ENCODE measurements at places on chromosomes 11 and 22. TPM values are rescaled to one million over a fixed set of nuclear protein-coding genes. Genes with fewer than 3 reads are reported as not detected.
A peak's percentile ranks its signal among the peaks of the same experiment; 100 is the strongest.

DNA sequence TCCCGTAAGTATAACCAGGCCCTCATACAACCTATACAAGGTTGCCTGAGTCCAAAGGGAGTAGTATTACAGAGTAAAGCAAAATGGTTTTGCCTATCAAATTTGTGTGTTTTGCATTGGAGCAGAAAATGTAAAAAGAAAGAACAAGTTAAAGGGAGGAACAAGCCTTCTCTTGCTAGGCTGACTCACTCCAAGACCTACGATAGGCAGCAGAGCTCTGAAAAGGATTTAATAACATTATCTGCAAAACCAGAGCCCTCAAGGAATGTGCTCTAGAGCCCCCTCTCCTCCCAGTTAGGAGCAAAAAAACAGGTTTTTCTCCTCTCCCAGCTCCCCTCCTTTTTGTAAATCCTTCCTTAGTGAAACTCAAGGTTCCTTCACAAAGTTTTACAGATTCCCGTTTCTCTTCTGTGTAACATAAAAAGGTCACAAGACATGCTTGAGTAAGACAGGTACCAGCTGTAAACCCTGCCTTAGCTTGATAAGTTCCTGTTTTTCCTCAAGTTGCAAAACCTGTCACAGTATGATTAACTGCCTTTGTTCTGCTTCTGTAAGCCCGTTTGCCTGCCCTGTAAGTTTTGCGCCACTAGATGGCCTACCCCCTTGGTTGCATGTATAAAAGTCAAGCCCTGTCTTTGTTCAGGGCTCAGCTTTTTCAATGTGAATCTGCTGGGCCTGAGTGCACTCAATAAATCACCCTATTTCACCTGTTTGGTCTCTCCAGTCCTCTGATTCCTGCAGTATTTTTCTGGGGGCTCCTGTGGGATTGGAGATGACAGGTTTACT is 498.2 kb downstream of the KCNA4 start:
- no peaks in the 10 kb centered on the region for H3K27me3 ChIP-seq
- H3K36me3 ChIP-seq = no peaks in the 10 kb centered on the region
- no peak overlapping the region for H3K27ac ChIP-seq
- DNase-seq = no peak
- H3K4me3 ChIP-seq = no peak overlapping the region

GRCh38 chr11:72741429-72741833 is 10.8 kb downstream of the ARAP1 start:
- DNase-seq = no peak
- H3K4me3 ChIP-seq = no peak overlapping the region
- H3K36me3 ChIP-seq = no peaks in the 10 kb centered on the region
- H3K27me3 ChIP-seq = no peaks in the 10 kb centered on the region
- H3K27ac ChIP-seq = peak overlapping the region; percentile 52
- H3K4me1 ChIP-seq = peaks cover 38% of the 10 kb centered on the region

DNA sequence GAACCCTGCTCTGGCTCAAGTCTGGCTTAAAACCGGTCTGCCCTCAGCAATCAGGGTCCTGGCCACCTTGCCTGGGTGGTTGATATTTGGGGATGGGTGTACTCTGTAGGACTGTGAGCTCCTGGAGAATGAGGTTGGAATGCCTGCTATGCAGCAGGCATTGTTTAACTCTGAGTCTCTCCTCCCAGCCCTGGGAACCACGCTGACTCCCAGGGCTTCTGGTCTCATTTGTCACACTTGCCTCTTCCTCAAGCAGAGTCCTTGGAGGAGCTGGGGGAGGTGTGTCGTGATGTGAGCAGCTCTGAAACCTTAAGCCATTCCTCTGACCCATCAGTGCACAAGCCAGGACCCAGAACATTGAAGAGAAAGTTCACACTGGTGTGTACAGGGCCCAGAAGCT is 340.1 kb downstream of the MN1 start:
- H3K36me3 ChIP-seq = no peaks in the 10 kb centered on the region
- no peaks in the 10 kb centered on the region for H3K4me1 ChIP-seq
- H3K27me3 ChIP-seq = no peaks in the 10 kb centered on the region
- H3K4me3 ChIP-seq = no peak overlapping the region
- DNase-seq = no peak

The MAML2 gene
- total RNA-seq = 20.7 TPM

DNA sequence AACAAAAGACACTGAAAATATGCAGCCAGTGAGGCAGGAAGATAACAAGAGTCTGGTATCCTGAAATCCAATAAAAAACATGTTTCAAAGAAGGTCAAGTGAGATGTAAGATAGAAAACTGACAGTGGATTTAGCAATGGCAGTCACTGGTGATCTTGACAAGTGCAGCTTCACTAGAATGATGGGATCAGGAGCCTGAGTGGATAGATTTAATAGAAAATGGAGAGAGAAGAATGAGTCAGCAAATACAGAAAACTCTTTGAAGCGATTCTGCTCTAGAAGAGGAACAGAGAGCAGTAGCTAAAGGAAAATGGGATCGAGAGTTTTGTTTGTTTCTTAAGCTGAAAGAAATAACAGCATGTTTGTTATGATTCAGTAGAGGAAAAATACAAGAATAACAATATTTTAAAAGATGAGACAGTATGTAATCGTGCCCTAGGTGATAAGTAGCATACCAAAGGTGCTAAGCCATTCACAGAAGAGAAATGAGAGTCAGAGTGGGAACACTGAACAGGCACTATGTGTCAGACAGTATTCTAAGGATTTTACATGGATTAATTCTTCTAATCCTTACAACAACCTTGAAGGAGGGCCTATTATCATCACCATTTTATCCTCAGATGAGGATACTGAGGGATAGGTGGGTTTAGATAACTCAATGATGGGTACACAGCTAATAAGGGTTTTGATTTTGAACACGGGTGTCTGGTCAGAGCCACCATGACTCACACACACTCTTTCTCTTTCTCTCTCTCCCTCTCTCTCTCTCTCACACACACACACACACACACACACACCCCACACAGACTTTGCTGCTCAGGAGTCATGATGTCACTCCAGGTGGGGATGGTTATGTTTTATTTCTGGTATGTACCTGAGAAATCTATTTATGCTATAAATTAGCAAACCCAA is 36.3 kb downstream of the MRE11 start:
- DNase-seq = no peak
- no peaks in the 10 kb centered on the region for H3K4me1 ChIP-seq
- no peak overlapping the region for H3K4me3 ChIP-seq
- no peaks in the 10 kb centered on the region for H3K36me3 ChIP-seq
- no peaks in the 10 kb centered on the region for H3K27me3 ChIP-seq

The ANKK1 gene
- total RNA-seq = not detected

- no peaks in the 10 kb centered on the region for H3K4me1 ChIP-seq
- no peaks in the 10 kb centered on the region for H3K27me3 ChIP-seq
- no peaks in the 10 kb centered on the region for H3K36me3 ChIP-seq
- no peak overlapping the region for H3K27ac ChIP-seq
- DNase-seq = no peak
Observed at GRCh38 chr11:67665541-67666302, 8.7 kb downstream of the ALDH3B2 start.

DNA sequence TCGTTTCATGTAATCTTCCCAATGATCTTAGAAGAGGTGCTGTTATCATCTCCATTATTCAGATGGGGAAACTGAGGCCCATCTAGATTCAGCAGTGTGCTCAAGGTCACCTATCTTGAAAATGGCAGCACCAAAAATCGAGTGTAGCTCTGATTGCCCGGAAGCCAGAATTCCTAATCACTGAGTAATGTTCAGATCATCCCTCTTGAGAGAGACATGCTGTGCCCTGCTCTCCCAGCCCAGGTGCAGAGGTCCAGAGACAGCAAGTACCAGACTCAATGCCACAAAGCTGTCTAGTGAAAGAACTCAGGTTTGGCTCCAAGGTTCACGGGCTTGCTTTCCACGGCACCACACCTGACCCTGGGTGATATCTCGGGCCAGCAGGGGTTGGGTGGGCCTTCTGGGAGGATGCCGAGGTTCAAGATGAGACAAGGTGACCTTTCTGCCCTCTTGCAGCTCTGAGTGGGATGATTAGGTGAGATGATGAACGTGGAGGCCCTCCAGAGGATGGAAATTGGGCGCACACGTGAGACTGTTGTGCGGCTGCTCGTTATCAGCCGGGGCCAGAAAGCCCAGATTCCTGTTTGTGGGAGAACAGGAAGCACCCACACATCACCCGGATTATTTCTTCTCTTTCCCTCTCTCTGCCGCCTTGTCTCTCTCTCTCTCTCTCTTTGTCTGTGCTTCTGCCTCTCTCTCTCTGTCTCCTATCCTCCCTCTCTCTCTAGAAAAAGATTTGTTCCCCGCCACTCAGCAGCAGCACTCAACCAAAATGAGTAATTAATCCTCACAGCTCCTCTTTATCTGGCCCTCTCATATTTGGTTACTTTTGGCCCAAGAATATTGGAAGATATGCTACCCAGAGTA is 19.0 kb upstream of the RASD2 start:
- no peak for DNase-seq
- H3K4me1 ChIP-seq = no peaks in the 10 kb centered on the region
- no peaks in the 10 kb centered on the region for H3K36me3 ChIP-seq
- no peak overlapping the region for H3K27ac ChIP-seq
- no peak overlapping the region for H3K4me3 ChIP-seq

DNA sequence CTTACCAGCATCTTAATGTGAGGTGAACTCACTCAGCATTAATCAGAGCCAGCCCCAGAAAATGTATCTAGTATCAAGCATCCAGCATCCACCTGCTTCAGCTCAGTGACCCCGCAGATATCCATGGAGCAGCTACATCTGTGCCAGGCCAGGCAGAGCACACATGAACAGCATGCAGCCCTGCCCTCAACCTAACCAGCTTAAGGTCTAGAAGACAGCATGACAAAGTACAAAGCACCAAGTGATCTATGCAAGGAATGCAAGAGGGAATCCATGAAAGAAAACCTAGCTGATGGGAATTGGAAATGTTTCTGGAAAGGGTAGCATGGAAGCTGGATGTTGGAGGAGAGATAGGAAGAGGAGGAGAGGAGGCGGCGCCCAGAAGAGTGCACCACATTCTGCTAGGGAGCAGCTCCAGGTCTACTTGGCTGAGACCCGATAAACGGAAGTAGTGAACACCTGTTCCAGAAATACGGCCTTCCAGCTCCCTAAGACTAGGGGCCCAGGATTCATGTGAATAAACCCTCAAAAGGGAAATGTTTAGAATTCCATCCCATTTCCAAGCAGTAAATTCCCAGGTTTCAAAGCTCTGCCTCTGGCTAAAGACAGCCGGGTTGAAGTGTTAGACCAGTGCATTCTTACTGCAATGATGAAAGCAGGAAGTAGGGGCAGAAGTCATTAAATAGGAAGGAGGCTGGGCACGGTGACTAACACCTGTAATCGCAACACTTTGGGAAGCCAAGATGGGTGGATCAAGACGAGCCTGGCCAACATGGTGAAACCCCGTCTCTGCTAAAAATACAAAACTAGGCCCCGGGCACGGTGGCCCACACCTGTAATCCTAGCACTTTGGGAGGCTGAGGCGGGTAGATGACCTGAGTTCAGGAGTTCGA is 23.5 kb upstream of the L3MBTL2 start:
- no peaks in the 10 kb centered on the region for H3K27me3 ChIP-seq
- peaks cover 8% of the 10 kb centered on the region for H3K4me1 ChIP-seq
- no peak for DNase-seq
- peak overlapping the region; percentile 29 for H3K27ac ChIP-seq
- no peak overlapping the region for H3K4me3 ChIP-seq
- H3K36me3 ChIP-seq = peaks cover 25% of the 10 kb centered on the region

The LPXN gene
- total RNA-seq = 5.8 TPM
